ENCODE measurements at places on chromosomes 4 and X.
A peak's percentile ranks its signal among the peaks of the same experiment; 100 is the strongest.

- DNase-seq = peak; percentile 34
Measured at GRCh38 chr4:94304365-94304971, 38.2 kb downstream of the HPGDS start.

- DNase-seq = peak; percentile 36
Measured at GRCh38 chr4:147863111-147863747, 131.3 kb downstream of the ARHGAP10 start.

- no peak for DNase-seq
Measured at GRCh38 chr4:145891958-145892357, 46.7 kb downstream of the ZNF827 start.

- DNase-seq = peak; percentile 85
Measured at GRCh38 chrX:130120746-130121504, 10.6 kb upstream of the ELF4 start.

GRCh38 chr4:31458813-31459212 lies 738.6 kb downstream of the PCDH7 start:
- DNase-seq = peak; percentile 2

DNA sequence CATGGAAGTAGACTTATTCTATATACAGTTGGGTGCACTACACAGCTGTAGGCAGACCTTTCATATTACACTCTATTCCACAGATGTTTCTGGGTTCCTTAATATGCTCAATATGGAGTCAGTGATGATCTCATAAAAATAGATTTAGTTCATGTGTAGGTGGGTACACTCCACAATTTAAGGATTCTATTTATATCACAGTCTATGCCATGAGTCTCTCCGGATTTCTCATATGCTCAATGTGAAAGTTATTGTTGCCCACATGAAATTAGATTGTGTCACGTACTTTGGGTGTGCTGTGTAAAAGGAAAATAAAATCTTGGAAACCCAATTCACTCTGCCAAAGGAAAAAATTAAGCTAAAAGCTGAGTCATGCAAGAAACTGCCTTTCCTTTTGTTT lies 32.5 kb upstream of the TASL start:
- no peak for DNase-seq

DNA sequence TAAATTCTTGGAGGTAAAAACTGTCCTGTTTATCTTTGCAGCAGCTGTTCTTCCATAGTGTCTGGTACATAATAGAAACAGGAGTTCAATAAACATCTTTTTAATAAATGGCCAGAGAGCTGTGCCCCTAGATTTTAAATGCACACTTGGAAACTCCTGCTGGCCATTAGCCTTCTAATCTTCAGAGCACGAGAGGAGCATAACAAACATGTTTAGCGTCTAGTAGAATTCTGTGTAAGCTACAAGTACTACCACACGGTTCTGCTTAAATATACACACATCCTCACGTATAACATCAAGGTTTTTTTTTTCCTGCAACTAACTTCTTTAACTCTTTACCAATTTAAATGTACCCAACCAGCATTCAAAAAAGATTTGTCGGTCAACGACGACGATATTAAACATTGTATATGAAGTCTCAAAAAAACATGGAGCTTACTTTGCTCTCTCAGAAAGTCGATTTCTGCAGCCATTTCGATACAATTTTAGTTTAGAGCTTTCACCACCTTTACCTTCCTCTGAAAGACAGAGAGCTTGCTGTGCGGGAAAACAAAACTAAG lies 628 bp downstream of the SCLT1 start:
- DNase-seq = peak; percentile 2

DNA sequence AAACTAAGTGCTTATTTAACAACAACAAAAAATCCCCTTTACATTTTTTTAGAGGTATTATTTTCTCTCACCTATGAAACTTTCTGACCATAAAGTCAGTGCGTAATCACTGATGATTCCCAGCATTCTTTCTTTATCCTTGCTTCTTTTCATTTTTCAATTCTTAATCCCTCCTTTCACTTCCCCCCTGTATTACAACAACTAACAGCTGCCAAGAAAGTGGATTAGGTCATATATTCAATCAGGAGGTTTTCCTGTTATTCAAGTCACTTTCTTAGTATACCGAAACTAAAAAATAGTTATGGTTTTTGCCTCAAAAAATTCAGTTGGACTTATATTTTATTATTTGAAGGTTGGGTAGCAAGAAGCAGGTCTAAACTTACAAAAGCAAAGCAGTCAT lies 2.1 kb upstream of the STAP1 start:
- no peak for DNase-seq

GRCh38 chr4:56909086-56909894 lies 1.6 kb downstream of the REST start:
- DNase-seq = peak; percentile 56

GRCh38 chr4:15777697-15778288 lies 335 bp upstream of the CD38 start:
- no peak for DNase-seq

DNA sequence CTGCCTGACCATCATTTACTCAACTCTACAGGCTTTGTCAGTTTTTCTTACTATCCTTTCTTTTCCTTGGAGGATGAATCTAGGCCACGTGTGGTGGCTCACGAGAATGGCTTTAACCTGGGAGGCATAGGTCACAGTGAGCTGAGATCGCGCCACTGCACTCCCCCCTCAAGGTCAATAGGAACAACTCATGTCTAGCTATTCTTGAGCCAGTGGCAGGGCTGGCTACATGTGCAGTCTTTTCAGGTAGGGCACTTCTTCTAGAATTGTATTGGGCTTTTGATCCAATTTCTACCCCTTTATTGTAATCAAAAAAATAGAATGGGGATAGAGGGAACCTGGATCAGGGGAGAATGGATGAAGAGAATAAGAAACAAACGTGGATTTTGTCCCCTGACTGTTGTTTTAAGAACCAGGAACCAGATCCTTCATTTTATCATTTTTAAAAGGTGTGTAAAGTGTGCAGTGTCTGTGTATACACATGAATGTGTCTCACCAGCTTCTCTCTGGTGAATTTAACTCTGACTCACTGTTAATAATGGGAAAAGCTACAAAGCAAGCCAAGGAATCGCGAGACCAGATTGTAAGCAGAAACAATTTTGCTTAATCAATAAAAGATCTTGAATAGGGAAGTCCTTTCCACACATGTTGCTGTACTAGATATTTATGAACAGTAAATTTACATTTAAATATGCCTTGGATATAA lies 283.9 kb upstream of the GPC4 start:
- DNase-seq = no peak

DNA sequence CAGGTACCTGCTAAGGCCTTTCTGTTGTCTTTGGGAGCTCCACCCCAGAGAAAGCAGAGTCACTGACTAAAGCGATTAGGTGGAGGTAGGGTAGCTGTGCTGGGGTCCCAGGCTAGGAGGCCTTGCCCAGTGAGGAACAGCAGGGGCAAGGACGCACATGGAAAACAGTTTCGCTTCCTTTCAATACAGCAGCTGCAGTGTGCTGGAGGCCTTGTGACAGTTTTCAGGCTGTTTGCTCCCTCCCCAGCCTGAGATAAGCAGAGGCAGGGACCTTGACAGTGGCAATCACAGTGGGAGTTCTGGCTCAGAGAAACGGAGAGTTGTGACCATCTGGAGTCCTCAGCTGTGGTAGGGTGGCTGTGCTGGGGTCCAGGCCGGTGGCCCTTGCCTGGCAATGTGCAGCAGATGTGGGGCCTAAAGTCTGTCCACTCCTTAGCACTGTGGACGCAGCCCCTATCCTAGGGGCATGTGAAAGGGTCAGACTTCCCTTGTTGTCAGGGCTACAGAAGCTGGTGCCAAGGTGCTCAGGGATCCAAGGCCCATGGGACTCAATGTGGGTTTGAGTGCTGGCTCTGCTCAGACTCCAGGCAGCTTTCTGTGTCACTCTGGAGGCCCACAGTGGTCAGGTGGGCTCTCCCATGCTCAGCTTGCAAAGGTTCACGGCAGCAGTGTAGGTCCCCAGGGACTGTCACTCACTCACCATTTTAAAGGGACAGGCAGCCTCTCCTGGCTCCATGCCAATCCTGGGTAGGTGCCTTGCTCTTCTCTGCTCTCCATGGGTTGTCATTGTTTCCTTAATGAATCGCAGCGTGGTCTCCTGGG lies 534.9 kb upstream of the FMR1 start:
- DNase-seq = no peak

Measured in fibroblast of skin of scalp (primary cell).